D341Med (cell line): ENCODE measurements at places on chromosomes 3 and 15.

- DNase-seq = no peak
These were observed 27.5 kb downstream of the AQP9 start for GRCh38 chr15:58165661-58166060.

- DNase-seq = no peak
These were observed 297.9 kb downstream of the EDEM1 start for GRCh38 chr3:5485427-5485826.

DNA sequence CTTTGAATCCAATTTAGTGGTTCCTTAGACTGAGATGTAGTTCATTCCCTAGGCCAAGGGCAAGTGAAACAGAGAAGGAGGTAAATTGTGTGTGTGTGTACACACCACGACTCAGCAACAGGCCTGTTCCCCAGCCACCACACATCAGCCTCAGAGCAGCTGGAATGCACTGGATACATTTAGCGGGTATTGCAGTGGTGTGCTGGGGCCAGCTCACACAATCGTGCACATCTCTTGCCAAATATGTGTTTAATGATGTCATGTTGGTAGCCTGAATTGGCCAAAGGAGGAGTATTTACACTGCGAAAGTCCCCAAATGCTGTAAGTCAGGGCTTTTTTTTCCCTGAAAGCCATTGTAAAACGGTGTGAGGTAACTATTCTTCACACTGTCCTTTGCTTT, 82.3 kb downstream of the RBPMS2 start:
- DNase-seq = no peak

GRCh38 chr3:159721324-159721723, 267.3 kb upstream of the IL12A start:
- DNase-seq = no peak

GRCh38 chr3:110579840-110580550, 491.6 kb upstream of the NECTIN3 start:
- DNase-seq = no peak

GRCh38 chr3:31234145-31234544, 298.6 kb upstream of the STT3B start:
- no peak for DNase-seq

DNA sequence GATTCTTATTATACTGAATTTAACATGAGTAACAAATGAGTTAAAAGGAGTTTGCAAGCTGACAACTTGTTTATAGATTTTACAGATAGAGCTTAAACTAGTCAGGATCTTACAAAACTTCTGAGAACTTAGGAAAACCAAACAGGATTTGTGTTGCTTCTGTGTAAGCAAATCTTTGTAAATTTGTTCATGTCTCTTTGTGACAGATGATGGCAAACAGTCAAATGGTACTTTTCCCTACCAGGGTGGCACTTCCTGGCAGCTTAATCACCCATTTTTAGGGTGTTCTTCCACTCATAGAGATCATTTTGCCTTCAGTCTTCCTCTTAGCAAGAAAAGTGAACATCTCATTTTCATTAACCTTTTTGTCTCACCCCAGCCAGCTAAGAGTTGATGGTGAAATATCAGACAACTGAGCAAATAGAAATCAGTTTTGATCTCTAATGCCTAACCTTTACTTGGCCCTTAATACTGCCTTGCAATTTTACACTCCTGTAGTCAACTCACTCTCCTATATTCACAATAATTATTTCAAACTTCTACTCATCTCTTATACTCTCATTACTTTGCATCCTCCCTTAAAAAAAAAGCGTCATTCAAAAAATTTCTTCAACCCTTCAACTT, 23.7 kb upstream of the NECTIN3 start:
- DNase-seq = no peak

DNA sequence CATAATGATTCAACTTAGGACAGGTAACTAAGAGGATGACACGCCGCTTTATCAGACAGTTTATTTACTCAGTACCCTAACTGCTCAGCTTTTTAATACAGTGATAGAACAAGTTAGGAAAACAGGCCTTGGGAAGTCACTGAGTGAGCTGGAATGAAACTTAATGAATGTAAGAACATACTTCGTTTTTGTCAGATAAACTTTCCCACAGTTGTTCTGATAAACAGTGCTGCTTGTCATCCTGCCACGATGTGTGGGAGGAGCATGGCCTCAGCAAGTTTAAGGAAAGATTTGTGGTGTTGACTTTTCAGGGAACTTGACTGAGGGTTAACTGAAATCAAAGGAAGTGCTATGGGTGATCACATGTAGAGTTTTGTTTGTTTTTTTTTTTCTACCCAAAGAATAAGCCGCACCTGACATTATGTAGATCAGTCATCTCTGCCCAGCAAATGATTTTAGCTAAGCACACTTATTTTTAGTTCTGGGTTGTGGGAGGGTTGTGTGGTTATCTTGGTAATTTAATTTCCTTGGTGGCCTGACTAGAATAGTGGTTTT, 5.6 kb upstream of the P2RY14 start:
- DNase-seq = no peak

- DNase-seq = no peak
These were observed 35.1 kb upstream of the PPARG start for GRCh38 chr3:12253516-12254343.

DNA sequence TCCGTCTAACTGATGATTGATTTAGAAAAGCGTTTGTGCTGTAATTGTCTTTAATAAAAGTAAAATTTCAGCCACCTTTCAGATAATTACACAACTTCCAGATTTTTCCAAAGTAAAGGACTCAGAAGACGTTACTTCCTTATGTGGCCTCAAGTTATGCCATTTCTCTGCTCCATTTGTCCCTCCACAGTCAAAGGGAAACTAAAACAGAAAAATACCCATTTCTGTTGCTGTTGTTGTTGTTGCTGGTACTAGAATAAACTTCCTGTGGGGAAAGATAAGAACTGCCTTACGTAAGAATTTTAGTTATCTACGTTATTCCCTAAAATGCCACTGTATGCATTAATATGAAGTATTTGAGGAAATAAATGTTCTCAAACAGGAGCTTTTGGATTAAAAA, 153.9 kb downstream of the P3H2 start:
- DNase-seq = no peak

GRCh38 chr3:119322021-119322834, 28.0 kb downstream of the ARHGAP31 start:
- DNase-seq = no peak

DNA sequence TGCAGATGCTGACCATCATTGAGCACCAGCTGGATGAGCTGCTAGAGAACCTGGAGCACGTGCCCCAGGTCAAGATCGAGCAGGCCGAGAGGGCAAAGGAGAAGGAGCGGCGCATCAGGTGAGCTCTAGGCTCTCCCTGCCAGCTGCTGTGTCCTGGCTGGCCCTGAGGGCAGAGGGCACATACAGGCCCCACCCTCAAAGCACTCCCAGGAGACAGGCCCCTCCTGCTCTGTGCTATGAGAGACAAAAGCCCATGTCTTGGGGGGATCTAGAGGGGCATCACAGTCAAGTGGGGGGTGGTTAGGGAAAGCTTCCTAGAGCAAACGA, 39.5 kb downstream of the CFAP100 start:
- DNase-seq = no peak

DNA sequence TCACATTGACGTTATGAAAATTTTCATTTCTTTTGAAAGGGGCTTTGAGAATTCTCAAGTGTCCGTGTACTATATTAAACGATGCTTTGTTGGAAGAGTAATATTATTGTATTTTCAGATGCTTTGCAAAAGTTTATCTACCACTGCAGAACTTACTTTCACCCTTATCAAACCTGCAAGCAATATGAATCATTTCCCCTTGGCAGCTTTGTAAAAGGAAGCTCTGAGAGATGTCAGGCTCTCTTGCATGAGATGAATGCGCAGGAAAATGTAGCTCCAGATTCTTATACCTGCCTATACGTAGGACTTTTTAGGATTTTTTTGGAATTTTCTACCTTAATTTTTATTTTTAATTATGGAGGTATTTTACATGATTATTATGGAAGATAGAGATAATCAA, 34.5 kb downstream of the GPD1L start:
- DNase-seq = no peak

GRCh38 chr3:9208605-9209152, 40.8 kb downstream of the SRGAP3 start:
- no peak for DNase-seq

DNA sequence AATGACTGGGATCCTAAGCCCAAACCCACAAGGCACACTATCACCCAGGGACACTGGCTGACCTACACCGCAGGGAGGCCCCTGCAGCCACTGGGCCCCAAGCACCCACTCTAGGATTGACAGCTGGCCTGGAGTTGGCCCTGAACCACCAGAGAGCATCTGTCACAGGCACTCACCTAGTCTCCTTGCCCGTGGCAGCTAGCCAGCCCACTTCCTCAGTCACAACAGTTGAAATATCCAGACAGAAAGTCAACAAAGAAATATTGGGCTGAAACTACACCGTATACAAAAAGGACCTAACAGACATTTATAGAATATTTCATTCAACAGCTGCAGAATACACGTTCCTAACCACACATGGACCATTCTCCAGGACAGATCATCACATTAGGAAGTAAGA, 5.2 kb upstream of the SPINK8 start:
- no peak for DNase-seq

DNA sequence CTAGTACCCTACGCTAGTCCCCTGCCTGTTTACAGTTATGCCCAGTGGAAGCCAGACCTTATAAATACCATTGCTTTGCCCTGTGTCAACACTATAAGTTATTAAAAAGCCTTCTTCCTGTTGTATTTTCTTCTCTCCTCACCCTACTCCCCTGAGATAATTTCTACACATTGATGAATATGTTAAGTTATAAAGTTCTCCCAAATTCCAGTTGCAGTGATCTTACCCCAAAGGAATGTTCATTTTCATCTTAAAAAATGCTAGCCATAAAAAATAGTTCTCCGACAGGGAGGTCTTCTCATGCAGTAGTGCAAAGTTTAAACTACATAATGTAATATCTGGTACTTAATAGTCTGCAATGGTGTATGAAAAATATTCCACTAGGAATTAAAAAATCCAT, 58.6 kb downstream of the MAP2K5 start:
- DNase-seq = no peak

DNA sequence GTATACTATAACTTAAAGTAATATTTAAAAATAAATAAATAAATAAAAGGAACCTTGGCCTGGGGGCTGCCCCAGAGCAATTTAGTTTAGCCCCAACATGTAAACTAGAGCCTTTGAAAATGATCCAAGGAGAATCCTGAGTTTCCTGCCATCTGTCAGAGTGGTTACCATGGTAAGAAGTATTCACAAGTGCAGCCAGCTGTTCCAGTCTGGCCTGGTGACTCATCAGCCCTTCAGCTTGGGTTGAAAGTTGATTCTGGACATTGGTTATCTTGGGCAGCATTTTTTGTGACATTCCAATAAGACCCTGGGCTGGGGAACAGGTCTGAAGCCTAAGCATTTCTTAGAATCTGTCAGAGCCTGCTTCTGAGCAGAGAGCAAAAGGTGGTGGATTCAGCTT, 72.7 kb upstream of the LRTM1 start:
- DNase-seq = no peak

- no peak for DNase-seq
These were observed 123.2 kb upstream of the BNIP2 start for GRCh38 chr15:59812250-59812870.
